Thymus (tissue), 14 donors: ENCODE measurements at places on chromosomes 1 and 21. TPM values are rescaled to one million over a fixed set of nuclear protein-coding genes. Genes with fewer than 3 reads are reported as not detected.

DNA sequence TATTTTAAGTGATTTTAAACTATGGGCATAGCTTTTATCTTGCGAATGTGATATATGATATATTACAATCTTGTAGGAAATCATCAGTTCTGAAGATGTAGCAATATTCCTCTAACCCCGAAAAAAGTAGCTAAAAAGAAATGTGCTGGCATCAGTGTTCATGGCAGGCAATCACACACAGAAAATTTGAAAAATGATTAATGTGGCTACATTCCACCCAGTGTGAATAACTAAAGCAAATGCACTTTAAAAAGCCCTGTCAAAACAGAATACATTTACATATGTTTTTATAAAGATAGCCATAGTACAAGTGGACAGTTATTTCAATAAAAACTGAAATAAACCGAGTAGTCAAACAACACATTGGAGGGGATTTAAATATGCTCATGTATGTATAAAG, 260.2 kb downstream of the HHAT start:
- no peak for DNase-seq

DNA sequence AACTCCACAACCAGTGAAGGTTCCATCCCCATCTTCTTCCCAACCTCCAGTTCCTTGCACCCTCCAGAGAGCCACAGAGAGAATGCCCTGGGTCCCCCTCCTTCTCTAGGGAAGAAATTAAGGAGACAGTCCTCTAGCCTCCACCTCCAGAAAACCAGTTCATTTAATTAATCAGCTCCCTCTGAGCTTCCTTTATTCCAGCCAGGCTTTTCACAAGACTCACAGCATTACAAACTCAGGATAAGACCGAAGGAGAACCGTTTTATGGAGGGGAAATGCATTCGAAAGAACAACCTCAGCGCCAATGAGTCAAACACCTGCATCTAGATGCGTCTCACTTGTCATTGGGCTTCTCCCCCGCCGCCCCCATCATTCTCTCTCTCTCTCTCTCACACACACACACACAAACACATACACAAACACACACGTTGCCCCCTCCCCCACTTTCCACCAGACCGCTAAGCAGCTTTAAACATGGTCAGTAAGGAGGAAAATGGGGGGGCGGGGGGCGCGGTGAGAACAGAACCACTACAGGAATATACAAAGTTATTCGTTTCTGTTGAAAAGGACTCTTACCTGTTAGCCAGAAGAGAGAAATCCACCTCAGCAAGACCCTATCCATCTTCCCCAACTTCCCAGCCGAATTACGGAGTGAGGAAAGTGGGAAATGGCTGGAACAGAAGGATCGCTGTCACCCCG, 544 bp downstream of the ILDR2 start:
- DNase-seq: no peak

DNA sequence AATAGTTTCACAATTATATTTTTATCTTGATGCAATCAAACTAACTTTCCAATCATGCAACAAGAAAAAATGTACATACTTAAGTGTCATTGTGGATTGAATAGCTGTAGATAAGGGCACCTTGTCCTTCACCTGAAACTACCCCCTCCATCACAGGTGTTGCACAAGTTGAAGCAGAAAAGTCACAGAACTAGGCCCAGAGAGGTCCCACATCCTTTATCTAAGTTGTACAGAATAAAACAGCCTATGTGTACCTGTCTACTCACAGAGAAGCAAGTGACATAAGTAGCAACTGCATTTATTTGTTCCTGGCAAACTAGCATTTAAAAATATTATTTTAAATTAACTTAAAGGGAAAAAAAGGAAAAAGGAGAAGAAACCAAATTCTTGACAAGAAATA, 256.8 kb downstream of the FAF1 start:
- no peak for DNase-seq

- no peak for DNase-seq
These were observed 2.5 kb downstream of the NFASC start for GRCh38 chr1:204873176-204873575.

Gene KRTAP8-1
- total RNA-seq: not detected

DNA sequence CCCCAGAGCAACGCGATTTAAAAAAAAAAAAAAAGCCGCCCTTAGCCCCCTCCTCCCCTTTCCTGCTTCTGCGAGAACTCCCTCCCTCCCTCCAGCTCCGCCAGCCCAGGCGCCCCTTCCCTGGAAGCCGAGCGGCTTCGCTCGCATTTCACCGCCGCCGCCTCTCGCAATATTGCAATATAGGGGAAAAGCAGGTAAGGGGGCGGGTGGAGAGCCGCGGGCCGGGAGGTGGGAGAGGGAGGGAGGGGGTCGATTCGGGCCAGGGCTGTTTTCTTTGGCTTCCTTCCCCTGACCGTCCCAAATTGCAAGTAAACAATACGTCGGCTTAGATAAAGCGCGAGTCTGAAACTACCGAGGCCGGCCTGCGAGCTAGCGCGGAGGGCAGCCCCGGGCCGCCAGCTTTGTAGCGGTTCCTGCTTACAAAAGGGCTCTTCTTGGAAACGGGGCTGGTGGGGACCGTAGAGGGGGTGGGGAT, 408 bp downstream of the LMO4 start:
- DNase-seq: peak; percentile 53

DNA sequence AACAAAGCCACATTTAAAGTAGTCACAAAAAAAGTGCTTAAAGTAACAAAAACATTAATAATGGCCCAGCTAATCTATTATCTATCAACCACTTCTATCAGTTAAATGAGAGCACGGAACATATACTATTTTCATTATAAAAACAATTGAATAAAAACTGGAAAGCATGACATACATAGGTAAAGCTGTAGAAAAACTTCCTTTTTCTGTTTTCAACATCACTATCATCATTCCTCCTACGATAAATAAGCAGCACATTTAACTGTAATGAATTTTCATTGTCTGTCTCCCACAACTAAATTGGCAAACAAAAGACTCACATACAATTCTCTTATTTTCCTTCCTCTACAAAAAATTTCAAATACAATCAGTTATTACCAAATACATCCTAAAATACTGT, 96.4 kb upstream of the DPH5 start:
- no peak for DNase-seq

GRCh38 chr1:27403065-27403726, 10.8 kb downstream of the GPR3 start:
- DNase-seq: no peak

DNA sequence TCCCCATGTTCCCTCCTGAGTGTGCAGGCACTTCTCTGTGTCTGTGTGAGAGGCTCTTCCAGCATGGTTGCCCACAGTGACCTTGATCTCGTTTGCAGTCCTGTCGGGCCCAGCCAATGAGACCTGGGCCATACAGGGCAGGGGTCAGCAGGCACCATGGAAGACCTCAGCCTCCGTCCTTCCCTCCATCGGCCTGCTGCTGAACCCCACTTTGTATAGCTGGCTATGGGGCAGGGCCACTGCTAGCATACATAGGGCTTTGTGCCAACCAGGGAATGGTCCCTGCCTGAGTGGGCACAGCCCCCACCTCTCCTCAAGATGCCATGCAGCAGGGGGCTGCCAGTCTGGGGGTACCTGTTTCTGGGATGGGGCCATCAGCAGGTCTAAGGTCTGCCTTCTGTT, 3.8 kb downstream of the C1orf35 start:
- no peak for DNase-seq

Gene GCSAML
- total RNA-seq: 0.42 TPM

Gene SPRR2G
- 0.19 TPM for total RNA-seq
